ENCODE measurements at places on chromosomes 2 and 18.

GRCh38 chr2:69986691-69987090, 25.3 kb upstream of the ASPRV1 start:
- H3K36me3 ChIP-seq, result peaks cover 6% of the 10 kb centered on the region
- H3K27ac ChIP-seq, result no peak overlapping the region

DNA sequence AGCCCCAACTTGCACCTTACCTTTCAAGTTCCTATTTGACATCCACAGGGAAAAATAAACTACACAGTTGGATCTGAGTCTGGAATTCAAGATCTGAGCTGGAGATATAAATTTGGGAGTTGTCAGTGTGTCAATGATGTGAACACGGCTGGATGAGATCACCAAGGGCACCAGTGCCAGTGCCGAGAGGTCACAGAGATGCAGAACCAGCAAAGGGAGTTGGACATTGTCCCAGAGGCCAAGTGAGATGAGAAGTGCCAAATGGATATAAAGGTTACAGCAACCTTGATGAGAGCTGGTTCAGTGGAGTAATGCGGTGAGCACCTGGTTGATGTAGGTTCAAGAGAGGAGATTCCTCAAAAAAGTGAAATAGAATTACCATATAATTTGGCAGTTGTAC, 24.8 kb downstream of the LRRFIP1 start:
- peaks cover 22% of the 10 kb centered on the region for H3K4me1 ChIP-seq
- peaks cover under 1% of the 10 kb centered on the region for H3K27me3 ChIP-seq
- peaks cover 28% of the 10 kb centered on the region for H3K36me3 ChIP-seq
- H3K4me3 ChIP-seq, result peak overlapping the region; percentile 56

DNA sequence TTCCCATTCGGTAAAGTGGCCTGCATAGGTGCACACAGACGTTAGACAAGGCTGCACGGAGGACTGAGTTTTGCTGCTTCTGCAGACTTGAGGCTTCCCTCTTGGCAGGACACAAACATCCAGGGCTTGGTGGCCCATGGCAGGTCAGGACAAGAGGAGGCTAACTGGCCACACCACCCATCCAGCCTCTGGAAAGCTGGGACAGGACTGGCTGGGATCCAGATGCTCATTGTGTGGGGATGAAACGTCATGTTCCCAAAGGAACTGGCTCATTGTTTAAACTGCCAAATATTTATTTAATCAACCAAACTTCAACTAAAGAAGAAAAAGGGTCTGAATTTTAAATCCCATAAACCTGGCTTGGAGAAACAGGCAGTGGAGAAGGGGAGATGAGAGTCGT, 239.1 kb upstream of the EPAS1 start:
- peaks cover 14% of the 10 kb centered on the region for H3K36me3 ChIP-seq
- no peak overlapping the region for H3K27ac ChIP-seq
- H3K4me3 ChIP-seq, result no peak overlapping the region
- H3K4me1 ChIP-seq, result peaks cover 4% of the 10 kb centered on the region

- no peak for DNase-seq
- H3K4me1 ChIP-seq, result peaks cover 23% of the 10 kb centered on the region
- H3K27ac ChIP-seq, result no peak overlapping the region
- peaks cover 18% of the 10 kb centered on the region for H3K36me3 ChIP-seq
- H3K4me3 ChIP-seq, result no peak overlapping the region
- peaks cover 3% of the 10 kb centered on the region for H3K27me3 ChIP-seq
These were observed 22.3 kb downstream of the ZCCHC2 start for GRCh38 chr18:62545098-62545497.

DNA sequence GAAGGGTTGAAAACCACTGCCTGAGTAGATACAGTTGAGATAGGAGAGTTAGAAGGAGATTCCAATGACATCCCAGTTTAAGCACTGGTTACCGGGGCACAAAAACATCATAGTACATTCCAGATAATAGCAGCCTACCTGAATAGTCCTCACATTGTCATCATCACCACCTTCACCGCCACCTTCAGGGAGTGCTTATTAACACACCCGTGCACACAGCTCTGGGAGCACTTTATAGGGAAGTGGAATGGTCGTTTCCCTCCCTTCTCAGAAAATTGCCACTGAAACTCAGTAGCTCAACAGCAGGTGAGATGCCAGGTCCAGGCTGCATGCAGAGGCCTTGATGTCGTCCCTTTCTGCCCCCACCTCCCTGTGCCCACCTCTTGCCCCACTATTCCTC, 8.2 kb downstream of the SERPINB7 start:
- no peak overlapping the region for H3K27ac ChIP-seq
- no peaks in the 10 kb centered on the region for H3K36me3 ChIP-seq
- no peak overlapping the region for H3K4me3 ChIP-seq
- peaks cover 2% of the 10 kb centered on the region for H3K4me1 ChIP-seq
- no peak for DNase-seq

- no peak overlapping the region for H3K4me3 ChIP-seq
- H3K27me3 ChIP-seq, result peaks cover 6% of the 10 kb centered on the region
- no peak for DNase-seq
- H3K27ac ChIP-seq, result no peak overlapping the region
- H3K36me3 ChIP-seq, result peaks cover 11% of the 10 kb centered on the region
- peaks cover 10% of the 10 kb centered on the region for H3K4me1 ChIP-seq
These were observed 6.7 kb upstream of the B3GNT2 start for GRCh38 chr2:62189196-62189595.

GRCh38 chr18:29547626-29548025, 1370.7 kb upstream of the CDH2 start:
- DNase-seq, result no peak
- no peaks in the 10 kb centered on the region for H3K4me1 ChIP-seq
- no peaks in the 10 kb centered on the region for H3K27me3 ChIP-seq
- H3K4me3 ChIP-seq, result no peak overlapping the region

DNA sequence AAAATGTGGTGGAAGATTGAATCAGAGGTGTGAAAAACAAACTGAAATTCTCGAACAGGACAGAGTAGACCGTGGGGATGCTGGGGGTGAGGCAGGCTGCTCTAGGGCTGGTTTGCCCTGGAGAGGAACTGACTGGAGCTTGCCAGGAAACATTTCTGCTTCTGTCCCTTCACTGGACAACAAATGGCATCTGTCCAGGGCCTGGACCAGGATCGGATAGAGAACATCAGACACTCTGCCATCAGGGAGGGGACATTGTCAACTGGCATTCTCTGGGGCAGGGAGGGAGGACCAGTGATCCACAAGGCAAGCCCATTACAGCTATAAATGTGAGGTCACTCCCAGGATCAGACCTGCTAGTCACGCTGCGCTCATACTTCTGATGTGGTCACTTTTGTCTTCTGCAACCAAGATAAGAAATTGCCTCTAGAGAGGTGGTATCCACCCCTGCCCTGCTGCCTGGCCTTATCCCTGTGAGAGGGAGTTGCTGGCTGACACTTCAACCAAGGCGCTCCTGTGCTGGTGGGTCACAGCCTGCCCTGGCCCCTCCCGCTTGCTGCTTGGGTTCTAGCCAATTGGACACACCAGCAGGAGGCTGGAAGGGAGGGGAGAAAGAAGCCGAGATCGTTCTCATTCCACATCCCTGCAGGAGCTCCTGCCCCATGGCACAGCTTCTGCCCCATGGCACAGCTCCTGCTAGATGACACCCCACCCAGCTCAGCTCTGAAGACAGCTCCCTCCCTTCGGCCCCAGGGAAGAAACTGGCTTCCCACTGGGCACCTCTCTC, 8.7 kb downstream of the NPPC start:
- H3K36me3 ChIP-seq, result no peaks in the 10 kb centered on the region
- no peak for DNase-seq
- H3K4me1 ChIP-seq, result peaks cover 20% of the 10 kb centered on the region
- peaks cover 4% of the 10 kb centered on the region for H3K27me3 ChIP-seq

- H3K27me3 ChIP-seq, result peaks cover 16% of the 10 kb centered on the region
- peak overlapping the region; percentile 5 for H3K27ac ChIP-seq
- H3K36me3 ChIP-seq, result peaks cover 9% of the 10 kb centered on the region
- peak overlapping the region; percentile 56 for H3K4me3 ChIP-seq
These were observed 3.5 kb upstream of the RNPEPL1 start for GRCh38 chr2:240564561-240565332.

DNA sequence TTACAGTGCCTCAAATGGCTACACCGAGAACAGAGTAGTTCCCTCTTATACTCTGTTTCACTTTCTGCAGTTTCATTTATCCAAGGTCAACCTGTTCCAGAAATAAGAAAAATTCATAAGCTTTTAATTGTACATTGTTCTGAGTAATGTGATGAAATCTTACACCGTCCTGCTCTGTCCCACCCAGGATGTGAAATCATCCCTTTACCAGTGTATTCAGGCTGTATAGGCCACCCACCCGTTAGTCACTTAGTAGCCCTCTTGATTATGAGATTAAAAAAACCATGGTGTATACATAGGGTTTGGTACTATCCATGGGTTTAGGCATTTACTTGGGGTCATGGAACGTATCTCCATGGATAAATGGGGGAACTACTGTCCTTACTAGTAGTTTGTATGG, 29.8 kb downstream of the STARD6 start:
- no peaks in the 10 kb centered on the region for H3K27me3 ChIP-seq
- H3K4me3 ChIP-seq, result no peak overlapping the region
- DNase-seq, result no peak
- H3K36me3 ChIP-seq, result no peaks in the 10 kb centered on the region

- DNase-seq, result peak; percentile 27
- H3K4me3 ChIP-seq, result no peak overlapping the region
- no peaks in the 10 kb centered on the region for H3K36me3 ChIP-seq
- peaks cover 2% of the 10 kb centered on the region for H3K27me3 ChIP-seq
- H3K27ac ChIP-seq, result peak overlapping the region; percentile 96
These were observed 144.3 kb upstream of the MAP3K20 start for GRCh38 chr2:172931256-172931894.

DNA sequence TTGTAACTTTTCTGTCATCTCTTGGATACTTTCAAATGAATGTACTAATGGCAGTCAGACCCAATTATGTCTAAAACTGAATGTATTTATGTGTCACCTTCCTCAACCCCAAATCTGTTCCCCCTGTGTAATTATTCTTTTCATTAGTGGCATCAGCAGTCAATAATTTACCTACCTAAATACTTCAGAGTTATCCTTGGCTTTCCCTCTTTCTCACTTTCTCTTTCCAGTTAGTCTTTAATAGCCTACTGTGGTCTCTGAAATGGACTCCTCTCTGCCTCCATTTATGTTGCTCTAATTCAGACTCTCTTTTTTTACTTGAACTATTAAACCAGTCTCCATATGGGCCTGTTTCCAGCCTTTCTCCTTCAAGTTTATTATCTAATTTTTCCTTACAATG, 21.0 kb downstream of the C18orf63 start:
- no peak overlapping the region for H3K4me3 ChIP-seq
- H3K36me3 ChIP-seq, result no peaks in the 10 kb centered on the region
- DNase-seq, result no peak

DNA sequence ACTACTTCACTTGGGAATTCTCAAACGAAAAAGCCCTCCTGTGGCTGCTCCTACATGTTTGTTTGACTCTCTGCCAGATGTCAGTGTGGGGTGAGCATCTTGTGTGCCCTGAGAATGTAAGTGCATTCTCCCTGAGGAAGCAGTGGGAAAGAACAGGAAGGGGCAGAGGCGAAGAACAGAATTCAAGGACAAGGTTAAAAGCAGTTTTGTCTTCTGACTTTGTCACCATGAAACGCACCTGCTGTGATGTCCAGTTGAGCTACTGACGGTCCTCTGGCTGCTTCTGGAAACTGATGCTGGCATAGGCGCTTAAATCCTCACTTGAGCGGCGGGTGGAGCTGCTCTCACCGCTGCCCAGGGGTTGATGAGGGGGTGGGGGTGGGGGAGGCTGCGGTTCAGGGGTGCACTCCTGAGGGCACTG, 4.9 kb downstream of the IRS1 start:
- DNase-seq, result no peak
- H3K4me1 ChIP-seq, result peaks cover 6% of the 10 kb centered on the region
- no peak overlapping the region for H3K4me3 ChIP-seq
- H3K27me3 ChIP-seq, result peaks cover 7% of the 10 kb centered on the region
- no peaks in the 10 kb centered on the region for H3K36me3 ChIP-seq

DNA sequence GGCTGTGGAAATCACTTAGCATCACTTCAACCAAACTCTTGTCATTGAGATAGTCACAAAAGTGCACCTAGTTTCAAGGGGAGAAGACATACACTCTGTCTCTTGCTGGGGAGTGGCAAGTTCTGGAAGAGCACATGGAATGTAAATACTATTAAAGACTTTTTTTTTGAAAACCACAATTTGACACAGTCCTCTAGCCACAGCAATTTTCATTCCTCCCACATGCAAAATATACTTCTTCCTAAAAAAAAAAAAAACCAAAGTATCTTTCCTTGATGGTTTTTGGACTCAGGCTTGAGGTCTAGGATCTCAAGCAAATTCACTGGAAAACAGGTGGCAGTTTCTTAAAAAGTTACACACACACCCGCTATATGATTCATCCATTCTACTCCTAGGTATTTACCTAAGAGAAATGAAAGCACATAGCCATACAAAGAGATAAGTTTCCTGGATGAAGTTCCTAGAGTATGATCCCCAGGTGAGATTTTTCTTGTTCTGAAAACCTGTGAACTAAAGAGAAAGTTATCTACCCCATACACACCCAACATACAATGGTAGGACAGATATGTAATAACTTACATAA, 295.8 kb downstream of the SP3 start:
- no peak overlapping the region for H3K4me3 ChIP-seq
- H3K36me3 ChIP-seq, result no peaks in the 10 kb centered on the region
- H3K27ac ChIP-seq, result no peak overlapping the region
- DNase-seq, result no peak
- H3K4me1 ChIP-seq, result no peaks in the 10 kb centered on the region
- H3K27me3 ChIP-seq, result no peaks in the 10 kb centered on the region

GRCh38 chr2:134455426-134455825, 201.6 kb downstream of the MGAT5 start:
- H3K27me3 ChIP-seq, result peaks cover 16% of the 10 kb centered on the region
- DNase-seq, result no peak
- H3K4me1 ChIP-seq, result peaks cover 13% of the 10 kb centered on the region

DNA sequence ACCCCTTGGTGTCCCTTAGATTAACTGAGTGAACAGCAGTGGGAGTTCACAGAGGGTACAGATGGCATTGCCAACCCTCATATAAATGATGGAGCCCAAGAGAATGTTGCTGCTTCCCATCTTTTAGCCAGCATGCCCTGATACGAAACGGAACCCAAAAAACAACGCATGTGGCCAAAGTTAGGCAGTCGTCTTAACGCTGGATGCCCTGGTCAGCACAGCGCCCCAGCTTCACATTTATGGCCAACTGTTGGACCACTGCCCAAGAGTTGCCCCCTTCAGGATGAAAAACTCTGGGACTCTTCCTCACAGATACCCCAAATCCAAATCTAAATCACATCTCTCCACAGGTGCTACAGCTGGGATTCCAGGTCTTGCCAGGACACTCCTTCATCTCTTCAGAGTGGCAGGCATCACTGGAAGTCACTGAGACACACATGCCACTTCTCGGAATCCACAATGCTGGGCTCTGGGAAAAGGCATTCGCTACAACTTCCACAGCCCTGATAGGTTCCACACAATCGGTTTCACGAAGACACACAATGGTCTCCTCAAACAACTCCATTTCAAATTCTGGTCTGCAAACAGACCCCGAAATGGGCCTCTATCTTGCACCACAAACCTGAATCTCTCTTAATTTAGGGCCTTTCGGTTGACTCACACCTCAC, 44.6 kb downstream of the LONRF2 start:
- no peak overlapping the region for H3K4me3 ChIP-seq
- H3K36me3 ChIP-seq, result no peaks in the 10 kb centered on the region
- no peak overlapping the region for H3K27ac ChIP-seq
- H3K4me1 ChIP-seq, result no peaks in the 10 kb centered on the region

Measured in endothelial cell (in vitro differentiated cells).